CD8-positive, alpha-beta memory T cell (primary cell): ENCODE measurements at places on chromosomes 3 and 15. TPM values are rescaled to one million over a fixed set of nuclear protein-coding genes. Genes with fewer than 3 reads are reported as not detected.

The ALDH1A2 gene
- total RNA-seq: not detected

The HRG gene
- total RNA-seq: not detected

The FOXB1 gene
- total RNA-seq: 0.33 TPM

The ARGFX gene
- not detected for total RNA-seq

The ABI3BP gene
- total RNA-seq: not detected

The ACTC1 gene
- total RNA-seq: not detected

The OR5K4 gene
- total RNA-seq: not detected

The MGLL gene
- total RNA-seq: 5.3 TPM

The ZBBX gene
- not detected for total RNA-seq

The CEMIP gene
- total RNA-seq: not detected

The THAP10 gene
- total RNA-seq: 0.18 TPM

The DAPK2 gene
- total RNA-seq: 5.5 TPM

The KBTBD13 gene
- not detected for total RNA-seq

The TNK2 gene
- total RNA-seq: 71.4 TPM

The LMOD3 gene
- total RNA-seq: not detected

The CPNE9 gene
- 0.16 TPM for total RNA-seq

The FES gene
- total RNA-seq: 2.5 TPM

The LRRIQ4 gene
- total RNA-seq: 0.15 TPM

The FGD5 gene
- not detected for total RNA-seq

The PCOLCE2 gene
- total RNA-seq: not detected

The GOLGA6D gene
- total RNA-seq: not detected

The PRRT3 gene
- total RNA-seq: 12.3 TPM

The LMCD1 gene
- 2.0 TPM for total RNA-seq

The MBD4 gene
- 48.0 TPM for total RNA-seq

The SAXO2 gene
- total RNA-seq: 1.6 TPM

The CMTM7 gene
- 39.4 TPM for total RNA-seq

The TAGLN3 gene
- total RNA-seq: not detected

The NANOGP8 gene
- not detected for total RNA-seq

The CD80 gene
- total RNA-seq: 17.9 TPM
